A549 treated with AZD2906 at 1 μM for 4 hours (cell line): ENCODE measurements at places on chromosomes 2 and 18. TPM values are rescaled to one million over a fixed set of nuclear protein-coding genes. Genes with fewer than 3 reads are reported as not detected.

Gene SERPINB13
- not detected in 5 replicates for total RNA-seq

Gene B3GNT7
- total RNA-seq: 1.8 to 2.4 TPM (median 2.2 TPM) in 5 replicates

Gene CCDC88A
- 15.6 to 24.7 TPM (median 19.2 TPM) in 5 replicates for total RNA-seq

Gene TMEM163
- 0.09 to 0.17 TPM (median 0.10 TPM) in 5 replicates for total RNA-seq

Gene HOXD4
- total RNA-seq: 0.15 to 0.52 TPM (median 0.38 TPM) in 5 replicates

Gene GBX2
- 1.6 to 3.1 TPM (median 2.3 TPM) in 5 replicates for total RNA-seq

Gene ATP8B1
- total RNA-seq: 5.5 to 7.6 TPM (median 6.3 TPM) in 5 replicates

Gene KIF5C
- total RNA-seq: 0.21 to 0.50 TPM (median 0.28 TPM) in 5 replicates

Gene CD226
- 0.01 to 0.19 TPM (median 0.11 TPM) in 5 replicates for total RNA-seq

Gene FBXO48
- total RNA-seq: 0.40 to 0.61 TPM (median 0.56 TPM) in 5 replicates

Gene NLRC4
- total RNA-seq: 0.03 to 0.11 TPM (median 0.05 TPM) in 5 replicates

Gene PXDN
- total RNA-seq: 11.5 to 17.4 TPM (median 15.5 TPM) in 5 replicates

Gene ACTG2
- 0.26 to 0.40 TPM (median 0.31 TPM) in 5 replicates for total RNA-seq

Gene VWA3B
- total RNA-seq: 0.09 to 0.14 TPM (median 0.12 TPM) in 3 of 5 replicates, not detected in the others

Gene TWIST2
- total RNA-seq: 8.5 to 16.9 TPM (median 14.4 TPM) in 5 replicates

Gene MARCO
- total RNA-seq: 0.06 to 0.21 TPM (median 0.16 TPM) in 4 of 5 replicates, not detected in the other

Gene PTPN4
- total RNA-seq: 12.5 to 18.8 TPM (median 14.0 TPM) in 5 replicates

Gene FBXO15
- 0.48 to 1.1 TPM (median 0.62 TPM) in 5 replicates for total RNA-seq

Gene AQP4
- 0.05 TPM in 1 of 5 replicates, not detected in the others for total RNA-seq

Gene GAD1
- 0.34 to 0.76 TPM (median 0.51 TPM) in 5 replicates for total RNA-seq

Gene CTDSP1
- total RNA-seq: 63.7 to 77.1 TPM (median 73.8 TPM) in 5 replicates

Gene G6PC2
- total RNA-seq: not detected in 5 replicates

Gene UCN
- total RNA-seq: 1.2 to 2.5 TPM (median 1.8 TPM) in 5 replicates

Gene ID2
- 61.4 to 112 TPM (median 80.3 TPM) in 5 replicates for total RNA-seq

Gene CTAGE1
- total RNA-seq: not detected in 5 replicates
